ENCODE measurements at places on chromosomes 2 and 18. TPM values are rescaled to one million over a fixed set of nuclear protein-coding genes. Genes with fewer than 3 reads are reported as not detected.
A peak's percentile ranks its signal among the peaks of the same experiment; 100 is the strongest.

HNMT gene
- 2.1 TPM for total RNA-seq

DNA sequence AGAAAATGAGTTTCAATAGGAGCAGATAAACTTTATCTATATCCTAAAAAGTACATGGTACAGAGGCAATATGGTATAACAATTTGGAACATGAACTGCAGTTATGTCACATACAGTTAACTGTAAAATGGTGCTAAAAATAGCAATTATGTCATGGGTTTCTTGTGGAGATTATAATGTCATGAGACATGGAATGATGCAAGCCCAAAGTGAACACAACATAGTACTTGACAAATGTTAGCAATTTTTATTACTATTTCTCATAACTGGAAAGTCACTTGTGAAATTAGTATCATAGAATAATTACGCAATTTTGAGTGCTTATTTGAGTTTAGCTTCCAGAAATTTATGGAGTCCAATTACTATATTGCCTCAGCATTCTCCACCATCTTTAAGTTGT lies 1263.4 kb downstream of the DSC3 start:
- DNase-seq, result no peak

DNA sequence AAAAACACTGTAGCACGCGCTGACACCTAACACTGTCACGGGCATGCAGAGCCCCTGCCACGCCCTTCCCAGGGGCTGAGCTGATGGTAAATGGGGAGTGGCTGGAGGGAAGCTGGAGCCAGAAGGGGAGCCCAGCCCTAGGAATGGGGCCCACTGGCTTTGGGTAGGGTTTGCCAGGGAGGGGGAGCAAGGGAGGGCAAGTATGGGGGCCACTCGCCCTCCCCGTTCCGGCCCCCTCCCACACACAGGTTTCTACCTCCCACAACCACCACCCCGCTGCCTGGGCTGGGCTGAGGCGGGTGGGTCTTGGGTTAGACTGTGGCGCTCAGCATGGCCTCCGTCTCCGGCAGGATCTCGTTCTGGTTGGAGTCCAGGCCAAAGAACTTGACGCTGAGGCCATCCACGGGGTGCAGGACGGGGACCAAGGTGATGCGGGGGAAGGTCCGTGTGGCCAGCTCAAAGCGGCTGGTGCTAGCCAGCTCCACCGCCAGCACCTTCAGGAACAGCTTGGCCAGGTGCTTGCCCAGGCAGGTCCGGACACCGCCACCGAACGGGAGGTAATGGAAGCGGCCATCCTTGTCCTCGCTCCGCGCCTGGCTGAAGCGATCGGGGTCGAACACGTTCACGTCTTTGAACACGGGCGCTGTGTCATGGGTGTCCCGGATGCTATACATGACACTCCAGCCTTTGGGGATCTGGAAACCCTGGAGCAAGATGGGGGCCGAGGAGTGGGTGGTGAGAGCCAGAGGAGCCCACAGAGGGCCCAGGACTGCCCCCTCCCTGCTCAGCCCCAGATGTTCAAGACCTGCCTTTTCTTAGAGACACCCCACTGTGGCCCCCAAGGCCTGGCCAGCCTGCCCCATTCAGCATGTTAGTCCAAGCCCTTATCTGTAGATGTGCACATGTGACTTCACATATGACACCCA lies 15.5 kb downstream of the CYP26B1 start:
- peak; percentile 9 for DNase-seq

DNA sequence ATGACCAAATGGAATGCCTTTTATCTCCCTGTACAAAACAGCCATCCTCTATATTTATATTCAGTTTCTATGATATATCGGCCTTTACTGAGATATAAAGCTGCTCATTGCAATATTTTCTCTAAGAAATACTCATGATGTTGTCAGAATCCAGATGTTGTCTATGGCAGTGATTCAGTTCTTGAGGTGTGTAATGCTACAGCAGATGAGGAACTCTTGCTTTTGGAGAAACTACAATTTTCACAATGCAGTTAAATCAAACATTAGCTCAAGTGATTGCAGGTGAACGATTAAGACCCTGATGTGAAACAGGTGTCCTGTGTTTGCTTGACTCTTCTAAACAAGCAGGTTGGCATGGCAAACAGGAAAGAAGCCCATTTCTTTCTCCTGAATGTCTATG lies 256.2 kb upstream of the CDH20 start:
- DNase-seq, result no peak

All from natural killer cell (primary cell).